ENCODE measurements at places on chromosomes 4 and X.

DNA sequence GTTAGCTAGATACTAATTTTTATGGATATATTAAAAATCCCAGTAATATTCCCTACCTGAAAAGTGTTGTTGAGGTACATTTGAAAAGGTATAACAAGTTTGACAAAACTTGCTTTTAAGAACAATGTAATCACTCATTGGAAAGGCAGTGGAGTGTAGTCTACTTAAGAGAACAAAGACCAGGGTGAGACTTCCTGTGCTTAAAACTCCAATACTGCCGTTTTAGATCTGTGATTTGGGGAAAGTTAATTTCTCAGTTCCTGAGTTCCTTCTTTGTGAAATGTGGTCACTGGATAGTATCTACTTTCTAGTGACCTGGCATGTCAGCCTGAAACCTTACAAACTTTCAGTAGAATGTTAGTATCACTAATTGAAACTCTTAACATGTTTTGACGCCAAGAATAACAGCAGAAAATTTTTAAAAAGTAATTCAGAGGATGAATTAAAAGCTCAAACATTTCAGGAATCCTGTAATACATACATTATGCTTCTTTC, 56.8 kb downstream of the PCDH7 start:
- DNase-seq = no peak

DNA sequence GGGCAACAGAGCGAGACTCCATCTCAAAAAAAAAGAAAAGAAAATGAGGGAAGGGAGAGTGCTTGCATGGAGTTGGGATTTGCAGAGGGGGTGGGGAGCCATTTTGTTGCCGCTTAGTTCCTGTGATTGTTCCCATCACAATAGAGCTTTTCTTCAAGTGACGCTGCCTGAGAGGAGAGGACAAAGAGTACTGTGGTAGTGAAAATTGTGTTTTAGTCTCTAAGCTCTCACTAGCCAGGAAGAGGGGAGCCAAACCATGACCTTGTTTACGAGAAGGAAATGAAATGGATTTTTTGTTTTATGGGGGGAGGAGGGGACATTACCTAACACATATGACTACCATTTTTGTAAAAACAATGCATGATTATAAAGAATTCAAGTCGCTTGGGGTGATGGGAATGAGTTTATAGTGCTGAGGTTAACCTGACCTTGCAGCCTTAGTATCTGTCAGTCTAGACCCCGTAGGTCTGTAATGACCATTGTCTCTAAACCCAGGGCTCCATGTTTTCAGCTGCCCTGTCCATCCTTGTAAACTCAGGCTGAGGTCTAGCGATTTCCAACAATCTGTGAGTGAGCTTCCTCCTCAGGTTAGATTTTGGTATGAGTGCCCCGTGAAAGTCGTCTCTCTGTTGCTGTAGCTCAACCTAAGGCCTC, 18.8 kb downstream of the SRD5A3 start:
- DNase-seq = no peak

GRCh38 chrX:1387141-1387776, 4.7 kb downstream of the SLC25A6 start:
- DNase-seq = no peak

- no peak for DNase-seq
These were observed 94.2 kb downstream of the ATP10D start for GRCh38 chr4:47579235-47579634.

DNA sequence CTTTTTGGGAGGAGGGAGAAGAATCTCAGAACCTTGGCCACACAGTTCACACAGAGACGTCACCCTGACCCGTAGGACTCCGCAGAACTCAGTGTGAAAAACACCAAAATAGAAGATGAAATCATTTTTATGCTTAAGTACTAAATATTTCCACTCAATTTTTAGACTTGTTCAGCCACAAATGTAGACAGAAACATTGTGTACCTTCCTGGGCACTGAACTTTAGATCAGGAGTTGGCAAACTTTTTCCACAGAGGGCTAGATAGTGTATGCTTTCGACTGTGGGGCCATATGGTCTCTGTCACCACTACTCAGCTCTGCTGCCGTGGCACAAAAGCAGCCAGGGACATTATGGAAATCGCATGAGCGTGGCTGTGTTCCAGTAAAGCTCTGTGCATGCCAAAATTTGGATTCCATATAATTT, 61.8 kb upstream of the STOX2 start:
- no peak for DNase-seq

DNA sequence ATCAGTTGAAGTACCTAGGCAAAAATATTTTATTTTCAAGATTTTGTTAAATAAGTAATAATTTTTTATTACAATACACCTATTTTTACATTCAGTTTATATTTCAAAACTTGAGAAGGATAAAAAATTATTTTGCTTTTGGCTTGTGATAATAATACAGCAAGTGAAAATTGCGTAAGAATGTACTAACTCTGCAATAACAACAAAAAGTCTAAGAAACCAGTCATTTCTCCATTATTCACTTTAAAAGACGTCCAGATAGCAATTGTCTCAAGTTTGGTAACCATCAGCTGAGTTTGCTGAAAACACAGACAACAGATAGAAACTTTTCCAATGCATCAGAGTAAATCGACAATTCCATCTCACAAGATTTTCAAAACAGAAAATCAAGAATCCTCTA, 12.1 kb downstream of the CXCL8 start:
- DNase-seq = no peak

GRCh38 chr4:1041147-1041935, 29.9 kb downstream of the FGFRL1 start:
- DNase-seq = no peak

GRCh38 chr4:38226170-38226569, 266.0 kb downstream of the PTTG2 start:
- no peak for DNase-seq

DNA sequence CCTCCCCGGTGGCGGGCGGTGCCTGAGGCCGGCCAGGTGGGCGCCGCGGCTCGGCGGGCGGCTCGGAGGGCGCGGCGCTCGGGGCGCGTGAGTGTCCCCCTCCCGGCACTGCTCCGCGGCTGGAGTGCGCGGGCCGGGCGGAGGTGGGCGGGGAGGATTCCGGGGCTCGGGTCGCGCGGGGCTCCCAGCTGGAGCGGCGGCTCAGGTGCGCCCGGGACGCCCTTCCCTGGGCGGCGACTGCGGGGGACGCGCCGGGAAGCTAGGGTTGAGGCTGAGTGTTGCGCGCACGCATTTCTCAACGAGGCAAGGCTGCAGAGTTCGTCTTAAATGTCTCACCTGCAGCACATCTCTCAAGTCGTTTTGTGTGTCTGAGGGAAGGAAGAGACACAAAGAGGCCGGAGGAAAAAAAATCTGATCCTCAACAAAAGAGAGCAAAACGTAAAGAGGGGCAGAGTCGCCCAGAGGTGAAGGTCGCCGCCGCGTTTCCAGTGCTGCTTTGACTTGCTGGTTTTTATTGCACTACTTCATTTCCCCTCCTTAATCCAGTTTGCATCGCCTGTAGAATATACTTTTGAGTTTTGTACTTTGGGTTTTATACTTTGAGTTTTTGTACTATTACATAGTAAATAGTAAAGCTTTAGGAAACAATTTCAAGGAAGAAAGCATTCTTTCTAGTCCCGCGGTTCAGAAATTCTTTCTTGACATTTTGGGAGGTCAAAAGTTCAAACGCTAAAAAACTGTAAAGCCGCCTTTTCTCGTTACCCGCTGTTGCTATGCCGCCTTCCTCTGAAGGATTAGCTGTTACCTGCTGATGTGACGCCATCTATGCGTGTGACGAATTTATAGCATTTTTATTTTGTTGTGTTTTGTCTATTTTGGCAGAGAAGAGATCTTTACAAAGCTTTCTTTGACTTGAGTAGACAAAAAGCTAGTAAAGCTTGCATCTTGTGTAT, 106.5 kb upstream of the STOX2 start:
- DNase-seq = no peak

DNA sequence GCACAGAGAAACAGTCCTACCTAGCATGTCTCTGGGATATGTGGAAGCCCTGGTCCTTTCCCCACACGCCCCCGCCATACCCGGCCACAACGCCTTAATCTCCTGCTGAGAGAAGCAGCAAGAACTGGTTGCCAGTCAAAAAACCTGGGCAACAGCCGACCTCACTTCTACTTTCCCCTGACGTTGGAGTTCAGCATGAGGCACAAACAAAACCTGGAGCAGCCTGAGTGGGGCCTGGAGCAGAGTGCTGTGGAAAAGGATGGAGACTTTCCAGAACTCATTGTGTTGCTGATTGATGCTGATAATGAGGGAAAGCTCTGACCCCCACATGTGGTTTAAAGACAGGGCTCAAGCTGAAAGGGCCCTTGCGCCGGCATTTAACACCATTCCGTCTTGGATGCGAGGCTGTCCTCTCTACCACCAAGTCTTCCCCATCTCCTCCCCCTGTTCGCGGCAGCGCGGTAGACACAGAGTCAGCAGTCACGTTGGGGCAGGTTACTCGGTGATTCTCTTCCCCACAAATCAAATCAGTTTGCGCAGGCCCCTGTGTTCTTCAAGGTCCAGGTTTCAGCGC, 666 bp downstream of the CCDC158 start:
- no peak for DNase-seq

Data from NCI-H1092 (cell line).